CD4-positive, alpha-beta T cell treated with Interleukin-15 for 1 hour (primary cell): ENCODE measurements at places on chromosomes 2 and 18.

DNA sequence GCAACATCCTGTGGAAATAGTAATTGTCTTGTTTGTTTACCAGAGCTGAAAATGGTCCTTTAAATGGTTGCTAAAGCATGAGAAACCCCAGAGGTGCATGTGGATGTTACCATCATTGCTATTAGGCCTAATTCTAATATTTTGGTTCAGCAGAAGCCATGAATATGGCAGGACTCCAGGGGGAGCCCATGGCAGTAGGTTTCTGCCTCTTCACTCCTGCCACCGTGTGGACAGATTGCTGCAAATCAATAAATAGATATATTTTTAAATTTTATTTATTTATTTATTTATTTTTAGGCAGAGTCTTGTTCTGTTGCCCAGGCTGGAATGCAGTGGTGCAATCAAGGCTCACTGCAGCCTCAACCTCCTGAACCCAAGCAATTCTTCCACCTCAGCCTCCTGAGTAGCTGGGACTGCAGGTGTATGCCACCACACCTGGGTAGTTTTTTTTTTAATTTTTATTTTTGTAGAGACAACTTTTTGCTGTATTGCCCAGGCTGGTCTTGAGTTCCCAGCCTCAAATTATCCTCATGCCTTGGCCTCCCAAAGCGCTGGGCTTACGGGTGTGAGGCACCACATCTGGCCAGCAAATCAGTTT lies 54.9 kb upstream of the CAPN13 start:
- peak; percentile 37 for DNase-seq

DNA sequence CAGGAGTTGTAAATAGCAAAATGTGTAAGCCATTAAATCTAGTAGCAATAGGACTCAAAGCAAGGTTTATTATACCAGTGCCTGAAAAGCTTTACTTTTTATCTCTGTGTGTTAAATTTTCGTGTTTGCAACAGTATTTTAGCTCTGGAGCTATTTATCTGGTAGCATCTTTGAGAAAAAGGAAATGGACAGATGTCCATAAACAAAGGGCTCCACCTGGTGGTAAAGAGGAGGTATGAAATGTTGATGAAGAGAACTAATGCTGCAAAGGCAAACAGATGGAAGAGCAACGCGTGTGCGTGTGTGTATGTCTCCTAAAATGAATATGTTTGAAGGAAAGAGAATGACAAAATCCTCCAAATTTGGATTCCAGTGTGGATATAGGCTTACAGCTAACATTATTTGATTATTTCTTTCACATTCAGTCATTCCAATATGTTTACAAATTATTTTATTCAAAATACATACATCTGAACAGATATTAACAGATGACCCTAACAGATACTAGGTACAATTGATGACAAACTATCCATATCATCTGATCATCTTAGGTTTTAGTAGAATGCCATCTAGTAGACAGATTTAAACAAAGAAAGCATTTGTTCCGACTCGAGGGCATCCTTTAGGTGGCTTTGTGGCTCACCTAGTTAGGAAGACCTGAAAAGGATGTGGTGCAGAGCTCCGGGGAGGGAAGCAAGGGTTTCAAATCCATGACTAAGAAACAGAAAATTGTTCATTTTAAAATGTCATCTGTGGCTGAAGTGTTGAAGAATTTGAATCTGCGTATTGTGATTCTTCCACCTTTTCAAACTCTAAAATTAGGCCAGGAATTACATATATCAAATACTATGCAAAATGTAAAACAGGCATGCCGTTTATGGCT lies 383.3 kb downstream of the MTX2 start:
- DNase-seq = no peak

GRCh38 chr2:149075105-149075504 lies 36.6 kb downstream of the LYPD6B start:
- no peak for DNase-seq

DNA sequence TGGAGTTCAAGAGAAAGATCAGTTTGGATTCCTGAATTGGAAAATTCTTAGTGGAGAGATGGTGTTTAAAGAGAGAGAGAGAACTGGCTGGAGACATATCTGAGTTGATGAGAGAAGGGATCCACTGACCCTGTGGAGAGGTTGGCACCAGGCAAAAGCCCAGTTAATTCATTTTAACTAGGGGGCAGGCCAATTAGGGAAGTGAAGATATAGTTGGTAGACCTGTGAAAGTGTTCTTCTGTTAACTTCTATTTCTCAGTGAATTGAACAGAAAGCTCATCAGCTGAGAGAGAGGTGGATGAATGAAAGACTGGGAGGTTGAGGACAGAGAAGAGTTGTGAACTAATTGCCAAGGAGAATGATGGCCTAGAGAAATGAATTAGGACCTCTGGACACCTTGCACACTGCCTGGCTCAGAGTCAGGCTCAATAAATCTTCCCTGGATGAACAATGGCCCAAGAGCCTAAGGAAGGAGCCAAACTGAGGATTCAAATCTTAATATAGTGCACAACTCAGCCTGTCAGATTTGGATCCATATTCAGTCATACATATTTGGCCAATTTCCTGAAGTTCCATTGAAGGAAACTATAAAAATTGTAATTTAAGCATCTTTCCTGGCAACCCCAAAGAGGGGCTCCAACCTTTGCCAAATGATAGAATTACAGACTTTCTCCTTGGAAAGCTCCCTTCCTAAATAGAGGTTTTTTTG lies 82.2 kb upstream of the RMDN2 start:
- DNase-seq = no peak

- DNase-seq = no peak
Observed at GRCh38 chr2:132446444-132446843, 29.8 kb downstream of the GPR39 start.

GRCh38 chr2:220743203-220743602 lies 828.9 kb downstream of the EPHA4 start:
- no peak for DNase-seq

GRCh38 chr2:101528501-101528900 lies 53.6 kb upstream of the RFX8 start:
- no peak for DNase-seq

- DNase-seq = peak; percentile 32
Observed at GRCh38 chr2:158457092-158457825, 507 bp downstream of the PKP4 start.

- DNase-seq = no peak
Observed at GRCh38 chr2:168587307-168587706, 131.2 kb downstream of the CERS6 start.

- no peak for DNase-seq
Observed at GRCh38 chr2:25375989-25376545, 34.3 kb upstream of the DNMT3A start.

GRCh38 chr2:6855860-6856547 lies 9.7 kb downstream of the CMPK2 start:
- DNase-seq = no peak

DNA sequence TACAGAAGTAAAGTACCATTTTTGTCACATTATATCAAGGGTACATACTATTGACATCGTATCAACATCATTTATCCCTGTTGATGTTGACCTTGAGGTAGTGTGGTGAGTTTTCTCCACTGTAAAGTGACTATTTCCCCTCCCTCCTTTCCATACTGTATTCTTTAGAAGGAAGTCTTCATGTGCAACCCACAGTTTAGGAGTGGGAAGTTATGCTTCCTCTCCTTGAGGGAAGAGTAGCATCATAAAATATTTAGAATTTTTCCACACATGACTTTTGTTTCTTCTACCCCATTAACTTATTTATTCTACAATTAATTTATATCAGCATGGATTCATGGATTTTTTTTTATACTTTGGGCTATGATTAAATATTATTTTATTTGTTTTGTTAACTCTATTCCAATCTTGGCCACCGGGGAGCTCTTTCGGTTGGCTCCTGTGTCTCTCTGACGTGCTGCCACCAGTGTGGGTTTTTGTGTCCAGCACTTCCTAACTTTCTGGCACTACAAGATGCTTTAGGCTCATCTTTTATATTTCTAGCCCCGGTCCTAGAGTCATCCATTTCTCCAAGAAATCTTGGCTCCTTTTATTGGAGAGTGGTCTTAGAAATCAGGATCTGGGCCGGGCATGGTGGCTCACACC lies 19.0 kb downstream of the AQP12B start:
- DNase-seq = no peak

DNA sequence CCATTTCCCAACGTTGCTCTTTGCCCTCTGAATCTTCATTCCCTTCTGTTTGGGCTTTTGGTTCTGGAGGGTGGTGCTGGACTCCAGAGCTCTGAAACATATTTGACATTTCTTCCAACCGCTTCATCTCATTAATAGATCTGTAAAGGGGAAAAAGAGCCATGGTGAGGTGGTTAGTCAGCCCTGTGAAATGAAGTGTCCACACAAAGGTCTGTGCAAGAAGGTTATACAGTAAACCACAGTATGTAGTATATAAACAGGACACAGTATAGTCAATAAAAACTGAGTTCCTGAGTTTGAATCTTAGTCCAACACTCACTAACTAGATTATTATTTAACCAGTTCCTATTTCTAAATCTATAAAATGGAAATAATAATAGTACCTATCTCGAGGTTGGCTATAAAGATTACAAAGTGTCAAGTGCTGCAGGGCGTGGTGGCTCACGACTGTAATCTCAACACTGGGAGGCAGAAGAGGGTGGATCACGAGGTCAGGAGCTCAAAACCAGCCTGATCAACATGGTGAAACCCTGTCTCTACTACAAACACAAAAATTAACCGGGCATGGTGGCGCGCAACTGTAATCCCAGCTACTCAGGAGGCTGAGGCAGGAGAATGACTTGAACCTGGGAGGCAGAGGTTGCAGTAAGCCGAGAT lies 13.1 kb downstream of the STARD7 start:
- no peak for DNase-seq

GRCh38 chr2:39696838-39697237 lies 31.1 kb downstream of the TMEM178A start:
- DNase-seq = no peak

DNA sequence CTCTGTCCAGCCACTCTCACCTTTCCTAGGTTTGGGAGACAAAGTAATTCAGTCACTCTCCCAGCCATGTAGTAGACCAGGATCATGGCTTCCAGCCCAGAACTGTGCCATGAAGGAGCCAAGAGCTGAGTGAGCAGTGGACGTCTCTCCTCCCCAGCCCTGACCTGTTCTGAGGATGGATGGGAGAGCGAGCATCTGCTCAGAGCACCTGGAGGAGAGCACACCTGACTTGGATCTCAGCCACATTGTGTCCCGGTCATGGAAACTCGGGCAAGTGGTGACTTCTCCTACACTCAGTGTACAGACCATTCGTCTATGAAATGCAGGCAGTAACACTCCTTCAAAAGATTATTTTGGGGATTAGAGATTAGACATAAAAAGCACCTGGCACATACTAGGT lies 299.7 kb downstream of the TNS1 start:
- no peak for DNase-seq

- DNase-seq = no peak
Observed at GRCh38 chr2:173590276-173590861, 235.7 kb downstream of the CDCA7 start.

- DNase-seq = no peak
Observed at GRCh38 chr18:68735483-68736343, 20.8 kb upstream of the TMX3 start.

GRCh38 chr2:137879121-137879520 lies 85.2 kb upstream of the HNMT start:
- DNase-seq = no peak

- no peak for DNase-seq
Observed at GRCh38 chr2:111910609-111911277, 12.3 kb downstream of the MERTK start.

DNA sequence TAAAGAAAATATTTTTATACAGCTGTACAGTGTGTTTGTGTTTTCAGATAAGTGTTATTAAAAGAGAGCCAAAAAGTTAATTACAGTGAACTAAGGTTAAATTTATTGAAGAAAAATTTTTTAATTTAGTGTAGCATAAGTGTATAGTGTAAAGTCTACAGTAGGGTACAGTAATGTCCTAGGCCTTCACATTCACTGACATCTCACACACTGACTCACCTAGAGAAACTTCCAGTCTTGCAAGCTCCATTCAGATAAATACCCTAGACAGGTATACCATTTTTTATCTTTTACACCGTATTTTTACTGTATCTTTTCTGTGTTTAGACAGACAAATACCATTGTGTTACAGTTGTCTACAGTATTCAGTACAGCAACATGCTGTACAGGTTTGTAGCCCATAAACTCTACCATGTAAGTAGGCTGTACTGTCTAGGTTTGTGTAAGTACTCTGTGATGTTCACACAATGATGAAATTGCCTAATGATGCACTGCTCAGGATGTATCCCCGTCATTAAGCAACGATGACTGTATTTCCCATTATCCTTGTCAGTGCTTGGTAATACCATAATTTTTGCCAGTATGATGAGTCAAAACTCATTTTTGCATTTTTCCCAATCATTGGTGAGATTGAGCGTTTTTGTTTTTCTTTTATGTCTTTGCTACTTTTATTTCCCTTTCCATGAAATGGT lies 48.2 kb upstream of the B3GNT2 start:
- no peak for DNase-seq

DNA sequence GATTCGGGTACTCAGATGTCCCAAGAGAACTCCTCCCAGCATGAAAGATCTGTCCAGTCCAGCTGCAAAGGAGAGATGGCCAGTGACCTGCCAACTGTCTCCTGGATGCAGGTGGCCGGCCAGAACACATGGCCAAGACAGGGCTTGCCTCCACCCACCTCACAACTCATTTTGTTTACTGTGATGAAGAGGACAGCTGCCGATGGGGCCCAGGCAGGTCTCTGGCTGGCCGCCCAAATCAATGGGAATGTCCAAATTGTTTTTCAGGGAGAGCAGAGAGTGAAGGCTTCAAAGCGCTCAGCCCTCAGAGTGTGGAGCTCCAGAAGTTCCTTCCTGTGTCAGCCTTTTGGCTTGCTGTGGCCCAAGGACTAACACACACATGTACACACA lies 41.9 kb downstream of the FOSL2 start:
- no peak for DNase-seq

DNA sequence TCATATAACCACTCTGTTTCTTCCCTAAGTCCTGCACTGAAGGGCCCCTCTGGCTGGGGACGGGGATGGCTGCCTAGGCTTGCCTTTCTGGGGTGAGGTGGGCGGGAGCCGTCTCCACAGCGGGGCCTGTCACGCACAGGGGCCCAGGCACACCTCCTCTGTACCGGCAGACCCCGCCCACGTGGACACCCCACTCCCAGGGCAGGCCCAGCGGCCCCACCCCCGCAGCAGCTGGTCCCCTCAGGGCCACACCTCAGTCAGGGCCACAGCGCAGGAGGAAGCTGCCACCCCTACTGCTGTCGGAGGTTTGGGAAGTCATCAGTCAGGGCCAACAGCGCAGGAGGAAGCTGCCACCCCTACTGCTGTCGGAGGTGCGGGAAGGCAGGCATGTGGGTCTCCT lies 257.6 kb upstream of the RAB6C start:
- DNase-seq = no peak

DNA sequence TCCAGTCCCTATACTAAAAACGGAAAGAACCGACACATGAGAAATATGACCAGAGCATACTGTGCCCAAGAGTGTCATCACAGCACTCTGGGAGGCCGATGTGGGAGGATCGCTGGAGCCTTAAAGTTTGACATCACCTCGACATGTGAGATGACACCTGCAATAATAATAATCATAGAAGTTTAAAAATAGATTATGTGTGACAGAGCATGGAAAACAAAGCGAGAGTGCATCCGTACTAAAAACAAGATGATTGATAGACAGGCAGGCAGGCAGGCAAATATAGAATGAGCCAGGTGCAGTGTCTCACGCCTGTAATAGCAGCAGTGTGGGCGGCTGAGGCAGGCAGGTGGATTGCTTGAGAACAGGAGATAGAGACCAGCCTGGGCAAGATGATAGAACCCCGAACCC lies 114.8 kb upstream of the ANKRD30BL start:
- no peak for DNase-seq
